Brain pericyte (primary cell): ENCODE measurements at places on chromosomes 7 and 10.
A peak's percentile ranks its signal among the peaks of the same experiment; 100 is the strongest.

GRCh38 chr7:54857294-54857693 lies 98.3 kb upstream of the SEC61G start:
- DNase-seq = no peak

DNA sequence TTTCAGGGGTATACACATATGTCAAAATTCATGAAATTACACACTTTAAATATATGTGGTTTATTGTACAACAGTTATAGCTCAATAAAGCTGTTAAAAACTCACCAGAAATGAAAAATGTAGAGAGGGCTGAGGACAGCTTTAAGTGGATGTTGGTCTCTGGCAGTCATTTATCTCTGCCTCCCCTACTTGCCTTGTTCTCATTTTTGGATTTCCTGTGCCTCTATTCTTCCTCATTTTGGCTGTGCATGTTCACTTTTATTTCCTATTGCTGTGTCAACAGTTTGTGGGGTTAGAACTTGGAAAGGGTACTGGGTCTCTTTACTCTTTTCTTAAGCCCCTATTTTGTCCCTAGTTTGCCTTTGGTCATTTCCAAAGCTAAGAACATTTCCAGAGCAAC lies 18.6 kb upstream of the MEST start:
- no peak for DNase-seq

DNA sequence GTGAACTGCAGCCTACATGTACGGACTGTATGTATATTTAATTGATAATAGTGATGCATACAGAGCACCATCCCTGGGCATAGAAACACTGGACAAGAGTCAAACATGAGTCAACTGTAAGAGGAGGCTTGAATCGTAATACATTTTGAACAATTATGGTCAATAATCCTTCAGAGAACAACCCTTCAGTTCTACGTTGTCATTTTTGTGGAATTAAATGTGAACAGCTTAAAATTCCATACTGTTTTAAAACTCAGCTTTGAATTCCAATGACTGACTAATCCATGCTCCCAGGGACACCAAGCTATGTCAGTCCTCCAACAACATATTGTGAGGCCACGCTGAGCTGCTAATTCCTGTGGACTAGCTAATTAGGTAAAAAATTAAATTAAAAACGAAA lies 41.5 kb upstream of the KMT2E start:
- no peak for DNase-seq

GRCh38 chr7:42834676-42835075 lies 77.2 kb downstream of the C7orf25 start:
- DNase-seq = no peak

DNA sequence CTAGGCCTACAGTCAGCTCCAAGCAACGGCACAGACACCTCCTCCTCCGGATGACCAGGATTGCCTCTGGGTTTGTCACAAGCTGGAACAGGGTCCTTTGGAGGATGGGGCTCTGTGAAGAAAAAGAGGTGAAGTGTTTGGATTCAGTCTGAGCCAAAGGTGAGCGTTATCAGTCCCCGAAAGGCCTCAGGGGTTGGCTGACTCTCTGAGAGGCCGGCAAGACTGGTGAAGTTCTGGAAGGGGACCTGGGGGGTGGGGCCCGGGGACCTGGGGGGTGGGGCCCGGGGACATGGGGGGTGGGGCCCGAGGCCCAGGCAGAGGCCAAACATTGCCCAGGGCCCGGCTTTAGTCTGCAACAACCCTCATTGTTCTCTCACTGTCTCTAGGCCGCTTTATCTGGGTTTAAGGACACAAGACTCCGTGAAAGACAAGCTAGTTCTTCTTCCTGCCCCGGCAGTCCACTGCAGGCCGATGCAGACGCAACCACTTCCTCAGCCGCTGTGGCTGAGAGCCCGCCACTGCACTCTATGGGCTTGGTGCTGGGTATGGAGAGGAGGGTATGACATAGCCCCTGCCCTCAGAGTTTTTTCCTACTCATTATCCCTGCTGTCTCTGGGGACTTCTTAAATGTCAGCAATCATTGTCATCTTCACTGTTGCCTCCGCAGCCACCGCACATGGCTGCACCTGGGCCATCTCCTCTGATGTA lies 27.4 kb upstream of the PSAP start:
- DNase-seq = no peak

DNA sequence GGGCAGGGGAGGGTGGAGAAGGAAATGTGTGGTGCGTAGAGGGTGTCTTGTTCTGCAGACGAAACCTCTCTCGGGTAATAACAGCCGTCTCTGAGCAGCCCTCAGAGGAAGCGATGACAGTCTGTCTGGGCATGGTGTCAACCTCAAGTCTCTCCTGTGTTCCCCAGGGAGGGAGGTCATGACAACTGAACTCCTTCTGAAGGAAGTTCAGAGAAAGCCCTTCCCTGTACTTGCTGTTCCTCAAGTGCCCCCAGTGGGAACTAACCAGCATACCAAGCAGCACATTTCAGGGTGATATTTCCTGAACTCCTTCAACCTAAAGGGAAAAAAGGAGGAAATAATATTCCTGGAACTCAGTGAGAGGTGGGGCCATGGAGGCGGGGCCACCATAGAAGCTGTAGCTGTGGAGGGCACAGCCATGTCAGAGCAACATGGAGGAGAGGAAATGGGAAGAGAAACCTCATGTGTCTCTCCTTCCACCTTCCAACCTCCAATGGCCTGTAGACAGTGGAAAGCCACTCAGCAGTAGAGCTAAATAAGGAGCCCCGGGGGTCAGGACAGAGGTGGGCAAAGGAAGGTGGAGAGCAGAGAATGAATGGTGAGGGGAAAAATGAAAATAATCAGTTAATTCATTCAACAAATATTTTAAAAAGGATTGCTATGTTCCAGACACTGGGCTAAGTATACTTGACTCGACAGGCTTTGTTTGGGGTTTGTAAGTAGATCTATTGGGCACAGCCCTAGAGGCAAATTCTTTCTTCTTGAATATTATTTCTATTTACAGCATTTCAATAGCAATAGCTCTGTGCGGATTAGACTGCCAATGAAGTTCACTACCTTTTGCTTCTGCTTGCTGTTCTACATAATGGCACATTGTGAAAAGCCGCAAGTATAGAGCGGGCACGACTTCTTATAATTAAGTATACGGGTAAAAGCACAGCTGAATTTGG lies 61.0 kb upstream of the AOAH start:
- DNase-seq = no peak

DNA sequence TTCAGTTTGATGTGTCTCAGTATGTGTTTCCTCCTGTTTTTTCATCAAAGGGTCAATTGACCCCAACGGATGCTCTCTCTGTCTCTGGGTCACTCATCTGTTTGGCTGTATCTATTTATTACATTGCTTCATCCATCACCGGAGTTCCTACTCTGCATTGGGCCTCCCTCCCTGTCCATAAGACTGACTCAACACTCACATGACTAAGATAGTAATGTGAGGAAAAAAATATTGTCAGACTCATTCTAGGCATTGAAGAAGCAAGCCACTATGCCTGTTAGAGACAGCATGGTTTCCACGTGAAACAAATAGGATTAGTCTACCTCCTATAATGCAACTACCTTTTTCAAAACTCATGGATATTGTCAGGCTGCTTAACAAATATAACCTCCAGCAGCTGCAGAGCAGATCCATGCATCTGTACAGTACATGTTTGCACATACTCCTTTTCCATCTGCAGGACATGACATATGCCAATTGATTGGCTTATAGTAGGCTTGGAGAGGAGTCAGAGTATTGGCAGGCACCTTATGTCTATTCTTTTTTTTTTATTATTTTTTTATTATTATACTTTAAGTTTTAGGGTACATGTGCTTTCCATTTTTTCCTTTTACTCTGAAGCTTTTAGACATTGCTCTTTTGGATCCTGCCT lies 275.2 kb downstream of the LRRTM3 start:
- no peak for DNase-seq

- DNase-seq = no peak
These were observed 23.4 kb upstream of the FAM3C start for GRCh38 chr7:121419201-121420148.

- no peak for DNase-seq
These were observed 499.5 kb upstream of the GALNT17 start for GRCh38 chr7:70632400-70632799.

DNA sequence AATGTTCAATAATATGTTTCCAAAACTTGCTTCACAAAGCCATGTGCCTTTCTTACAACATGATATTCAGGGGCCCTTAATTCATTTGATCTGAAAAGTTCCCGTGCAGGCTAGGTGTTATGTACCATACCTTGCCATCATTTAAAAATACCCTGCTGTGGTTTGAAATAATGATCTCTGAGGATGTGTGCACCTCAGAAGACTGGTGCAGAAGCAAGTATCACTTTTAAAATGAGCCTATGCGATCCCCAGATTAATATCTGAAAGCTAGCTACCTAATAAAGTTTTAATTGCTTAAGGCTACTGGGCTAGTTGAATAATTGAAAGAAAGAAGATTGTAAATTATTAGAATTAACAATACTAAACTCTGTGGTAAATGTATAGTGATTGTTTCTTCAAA lies 262.4 kb downstream of the CDK14 start:
- DNase-seq = no peak

DNA sequence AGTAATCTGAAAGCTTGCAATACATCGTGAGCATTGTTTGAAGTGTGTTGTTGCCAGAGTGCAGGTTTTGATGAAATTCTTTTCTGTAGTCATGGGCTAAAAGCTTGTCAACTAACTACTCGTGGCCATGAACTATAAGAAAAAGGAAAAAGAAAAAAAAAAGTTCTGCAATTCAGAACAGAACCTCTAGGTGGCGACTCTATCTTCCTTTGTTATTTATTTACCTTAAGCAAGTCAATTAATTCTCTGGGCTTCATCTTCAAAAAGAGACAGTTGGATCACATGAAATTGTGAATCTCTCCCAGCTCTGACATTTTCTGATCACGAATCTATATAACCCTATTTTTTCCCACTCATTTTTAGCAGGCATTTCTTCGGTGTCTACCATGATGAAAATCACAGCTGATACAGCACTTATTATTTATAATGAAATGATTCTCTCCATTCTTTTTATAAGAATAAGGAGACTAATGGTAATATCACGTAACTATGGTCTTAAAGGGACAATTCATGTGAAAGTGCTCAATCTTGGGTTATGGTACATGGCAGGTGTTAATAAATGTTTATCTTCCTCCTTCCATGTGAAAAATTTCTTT lies 18.8 kb downstream of the TMEM196 start:
- DNase-seq = peak; percentile 15

- no peak for DNase-seq
These were observed 43.4 kb downstream of the CLIP2 start for GRCh38 chr7:74332373-74333176.

DNA sequence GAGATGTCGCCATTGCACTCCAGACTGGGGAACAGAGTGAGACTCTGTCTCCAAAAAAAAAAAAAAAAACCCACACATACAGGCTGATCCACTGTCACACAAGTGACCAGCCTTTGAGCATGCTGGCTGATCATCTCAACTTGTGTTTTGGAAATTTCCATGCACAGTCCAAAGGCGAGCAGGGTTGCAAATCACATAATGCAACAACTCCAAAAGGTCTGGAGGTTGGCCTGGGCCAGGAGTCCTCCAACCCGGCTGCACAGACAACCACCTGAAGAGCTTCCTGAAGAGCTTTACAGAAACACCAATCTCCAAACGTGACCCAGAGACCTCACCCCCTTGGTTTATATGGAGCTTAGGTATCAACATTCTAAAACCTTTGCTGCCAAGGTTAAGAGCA lies 16.4 kb downstream of the PARD3 start:
- no peak for DNase-seq

GRCh38 chr10:78520737-78521430 lies 487.2 kb downstream of the RPS24 start:
- DNase-seq = no peak

DNA sequence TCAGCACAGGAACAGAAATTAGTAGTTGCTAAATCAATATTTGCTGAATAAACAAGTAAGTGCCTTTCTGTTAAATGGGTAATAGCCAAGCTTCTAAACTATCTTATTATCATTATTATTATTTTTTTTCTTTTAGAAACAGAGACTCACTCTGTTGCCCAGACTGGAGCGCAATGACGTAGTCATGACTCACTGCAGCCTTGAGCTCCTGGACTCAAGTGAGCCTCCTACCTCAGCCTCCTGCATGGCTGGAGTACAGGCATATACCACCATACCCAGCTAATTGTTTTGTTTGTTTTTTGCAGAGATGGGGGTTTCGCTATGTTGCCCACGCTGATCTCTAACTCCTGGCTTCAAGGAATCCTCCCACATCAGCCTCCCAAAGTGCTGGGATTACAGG lies 12.3 kb upstream of the ELN start:
- no peak for DNase-seq

DNA sequence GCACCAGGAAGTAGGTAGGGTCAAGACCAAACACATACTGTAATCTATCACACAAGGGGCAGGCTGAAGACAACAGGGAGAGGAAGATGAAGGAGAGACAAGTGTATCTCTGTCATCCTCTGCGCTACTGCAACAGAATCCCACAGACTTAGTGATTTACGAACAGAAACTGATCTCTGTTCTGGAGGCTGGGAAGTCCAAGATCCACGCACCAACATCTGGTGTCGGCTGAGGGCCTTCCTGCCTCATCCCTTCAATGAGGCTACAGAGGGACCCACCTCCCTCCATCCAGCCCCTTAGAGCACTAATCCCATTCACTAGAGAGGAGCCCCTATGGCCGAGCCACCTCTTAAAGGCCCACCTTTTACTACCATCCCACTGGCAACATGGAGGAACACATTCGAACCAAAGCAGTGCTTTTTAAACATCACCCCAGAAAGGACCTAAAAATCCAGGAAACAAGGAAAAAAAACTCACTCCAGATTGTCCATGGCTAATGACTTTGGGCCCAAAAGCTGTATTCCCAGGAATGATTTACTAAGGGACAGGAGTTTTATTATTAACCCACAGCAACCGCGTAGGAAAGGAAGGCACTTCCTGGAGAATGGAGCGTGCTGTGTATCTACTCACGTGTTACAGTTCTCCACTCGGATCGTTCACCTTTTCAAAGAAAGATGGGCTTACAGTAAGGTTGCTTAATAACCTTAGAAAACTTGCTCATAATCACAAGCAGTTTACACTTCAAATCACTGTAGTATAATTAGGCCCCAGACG lies 4.2 kb downstream of the BNIP3 start:
- DNase-seq = no peak

DNA sequence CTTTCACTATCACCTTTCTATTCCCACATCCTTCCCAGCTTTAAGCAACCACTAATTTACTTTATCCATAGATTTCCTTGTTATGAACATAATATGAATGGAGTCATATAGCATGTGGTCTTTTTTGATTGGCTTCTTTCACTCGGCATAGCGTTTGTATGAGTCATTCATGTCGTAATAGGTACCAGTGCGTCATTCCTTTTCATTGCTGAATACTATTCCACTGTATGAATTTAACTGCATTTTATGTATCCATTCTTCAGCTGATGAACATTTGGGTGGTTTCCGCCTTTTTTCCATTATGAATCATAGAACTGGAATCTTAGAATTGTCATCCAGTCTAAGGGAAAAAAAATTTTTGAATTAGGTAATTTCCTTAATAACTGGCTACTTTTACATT lies 411.3 kb upstream of the AUTS2 start:
- DNase-seq = no peak

DNA sequence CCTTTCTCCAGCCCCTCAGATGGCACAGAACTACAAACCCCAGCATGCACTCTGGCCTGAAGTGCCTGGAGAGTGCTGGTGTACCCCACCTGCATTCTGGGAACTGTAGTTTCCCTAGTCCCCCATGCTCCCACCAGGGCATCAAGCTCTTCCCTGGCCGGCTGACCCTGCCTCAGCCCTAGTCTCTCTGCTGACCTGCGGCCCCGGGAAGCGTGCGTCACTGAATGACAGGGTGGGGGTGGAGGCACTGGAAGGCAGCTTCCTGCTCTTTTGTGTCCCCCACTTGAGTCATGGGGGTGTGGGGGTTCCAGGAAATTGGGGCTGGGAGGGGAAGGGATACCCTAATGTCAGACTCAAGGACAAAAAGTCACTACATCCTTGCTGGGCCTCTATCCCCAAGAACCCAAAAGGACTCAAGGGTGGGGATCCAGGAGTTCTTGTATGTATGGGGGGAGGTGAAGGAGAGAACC lies 2.1 kb downstream of the NOS3 start:
- DNase-seq = no peak
